Mesothelial cell of epicardium (in vitro differentiated cells): ENCODE measurements at places on chromosomes 2 and 18.

DNA sequence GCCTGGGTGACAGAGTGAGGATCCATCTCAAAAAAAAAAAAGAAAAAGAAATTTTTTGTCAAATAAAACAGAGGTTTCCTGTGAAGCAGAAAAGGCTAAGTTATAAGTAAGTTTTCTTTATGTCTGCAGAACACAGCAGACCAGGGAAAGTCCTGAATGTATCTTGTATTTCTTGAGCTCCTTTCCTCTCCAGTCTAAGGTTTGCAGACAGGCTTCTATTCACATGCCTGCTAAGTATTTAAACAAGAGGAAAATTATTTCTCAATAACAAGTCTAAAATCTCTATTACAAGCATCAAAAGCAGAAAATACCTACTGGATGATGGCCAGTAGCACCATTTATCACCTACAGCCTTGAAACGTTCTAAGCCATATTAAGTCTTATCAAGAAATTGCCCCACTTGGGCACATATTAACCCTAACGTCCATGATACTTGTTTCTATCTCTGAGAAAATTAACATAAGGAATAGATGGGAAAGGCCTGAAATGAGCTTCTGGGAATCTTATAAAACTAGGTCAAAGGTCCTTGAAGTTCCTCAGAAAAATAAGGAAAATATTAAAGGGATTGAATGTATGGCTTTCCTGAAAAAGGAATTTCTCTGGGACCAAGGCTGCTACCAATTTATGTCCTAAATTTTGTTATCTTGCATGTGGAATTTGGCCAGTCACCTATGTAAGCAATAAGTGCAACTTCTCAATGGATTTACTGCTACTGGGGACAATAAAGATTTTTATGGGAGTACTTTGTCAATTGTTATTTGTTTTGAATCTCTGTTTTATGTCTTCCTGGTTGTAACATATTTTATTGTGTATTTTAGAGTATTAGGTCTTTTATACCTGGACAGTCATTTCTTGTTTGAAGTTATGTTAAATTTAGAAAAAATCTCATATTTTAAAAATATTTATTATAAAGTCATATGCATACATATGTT is 3.0 kb upstream of the REG1A start:
- no peaks in the 10 kb centered on the region for H3K36me3 ChIP-seq
- peaks cover 9% of the 10 kb centered on the region for H3K27me3 ChIP-seq
- H3K27ac ChIP-seq: no peak overlapping the region
- no peaks in the 10 kb centered on the region for H3K4me1 ChIP-seq
- no peak for DNase-seq
- no peak overlapping the region for H3K4me3 ChIP-seq

GRCh38 chr18:58970943-58971790 is 106.5 kb downstream of the ZNF532 start:
- H3K27ac ChIP-seq: no peak overlapping the region
- peaks cover 5% of the 10 kb centered on the region for H3K4me1 ChIP-seq
- H3K4me3 ChIP-seq: no peak overlapping the region
- no peaks in the 10 kb centered on the region for H3K27me3 ChIP-seq

DNA sequence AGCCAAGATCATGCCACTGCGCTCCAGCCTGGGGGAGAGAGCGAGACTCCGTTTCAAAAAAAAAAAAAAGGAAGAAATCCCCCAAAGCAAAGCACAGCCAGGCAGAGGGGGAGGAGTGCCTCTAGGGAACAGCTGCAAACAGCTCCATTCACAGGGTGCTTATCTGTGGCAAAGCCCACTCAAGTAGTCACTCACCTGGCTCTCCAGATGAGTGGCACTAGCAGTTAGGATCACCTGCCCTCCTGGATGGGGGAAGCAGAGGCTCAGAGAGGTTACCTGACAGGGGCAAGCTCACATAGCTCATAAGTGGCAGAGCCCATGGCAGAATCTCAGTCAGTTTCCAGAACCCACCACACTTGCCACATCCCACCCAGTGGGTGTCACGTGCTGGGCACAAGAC is 30.3 kb downstream of the TFCP2L1 start:
- no peak overlapping the region for H3K4me3 ChIP-seq
- no peaks in the 10 kb centered on the region for H3K4me1 ChIP-seq
- H3K27ac ChIP-seq: no peak overlapping the region
- no peak for DNase-seq
- peaks cover 5% of the 10 kb centered on the region for H3K27me3 ChIP-seq
- H3K36me3 ChIP-seq: no peaks in the 10 kb centered on the region

GRCh38 chr2:80054346-80054675 is 250.2 kb downstream of the LRRTM1 start:
- DNase-seq: no peak
- H3K27ac ChIP-seq: peak overlapping the region; percentile 26
- peaks cover 14% of the 10 kb centered on the region for H3K4me1 ChIP-seq
- H3K36me3 ChIP-seq: no peaks in the 10 kb centered on the region

DNA sequence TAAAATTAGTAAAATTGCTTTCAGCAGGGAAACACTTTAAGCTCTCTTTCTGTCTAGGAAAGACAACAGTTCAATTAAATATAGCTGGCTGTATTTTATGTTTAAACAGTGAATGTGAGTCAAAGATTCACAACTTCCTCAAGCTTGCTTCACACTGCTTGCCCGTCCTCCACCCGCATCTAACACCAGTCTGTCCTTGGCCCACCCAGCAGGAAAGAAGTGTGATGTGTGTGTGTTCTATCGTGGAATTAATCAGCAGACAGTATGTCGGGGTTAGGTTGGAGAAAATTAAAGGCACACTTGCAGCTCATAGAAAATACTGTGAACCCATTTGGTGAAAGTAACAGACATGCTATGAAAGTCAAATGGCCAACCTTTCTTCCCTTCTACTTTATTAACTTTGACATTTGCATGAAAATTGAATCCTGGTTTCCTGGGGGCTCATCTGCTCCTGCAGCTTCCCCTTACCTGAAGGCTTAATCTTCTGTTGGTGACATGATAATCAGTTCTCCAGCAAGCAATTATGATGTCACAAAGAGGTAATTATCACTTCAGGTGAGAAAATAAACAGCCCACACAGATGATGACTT is 182.0 kb downstream of the UXS1 start:
- H3K27me3 ChIP-seq: no peaks in the 10 kb centered on the region
- H3K36me3 ChIP-seq: peaks cover 5% of the 10 kb centered on the region
- no peak overlapping the region for H3K4me3 ChIP-seq
- peak overlapping the region; percentile 32 for H3K27ac ChIP-seq
- no peak for DNase-seq
- no peaks in the 10 kb centered on the region for H3K4me1 ChIP-seq

DNA sequence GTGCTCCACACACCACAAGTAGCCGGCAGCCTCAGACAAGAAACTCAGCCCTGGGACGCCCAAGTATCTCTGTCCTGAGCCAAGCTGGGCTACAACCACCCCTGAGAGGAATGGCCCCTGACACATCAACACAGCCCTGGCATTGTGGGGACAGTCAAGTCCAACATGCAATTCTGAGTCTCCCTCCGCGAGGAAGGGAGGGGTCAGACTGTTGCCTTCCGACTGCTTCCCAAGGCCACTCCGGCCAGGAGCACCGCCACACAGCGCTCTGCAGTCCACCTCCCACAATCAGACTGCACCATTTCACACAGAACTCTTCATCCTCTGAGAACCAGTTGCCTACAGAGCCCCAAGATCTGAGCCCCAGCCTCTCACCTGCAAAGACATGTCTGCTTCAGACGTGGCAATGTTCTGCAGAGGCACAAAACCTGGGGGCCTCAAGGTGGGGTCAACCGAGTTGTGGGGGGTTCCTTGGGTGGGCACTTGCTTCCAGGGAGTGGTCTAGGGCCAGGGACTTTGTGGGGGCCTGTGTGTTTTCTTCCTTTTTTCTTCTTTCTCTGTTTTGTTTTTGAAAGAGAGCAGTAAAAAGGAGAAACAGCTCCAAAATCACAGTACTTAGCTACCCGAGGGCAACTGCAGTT is 76.7 kb upstream of the SALL3 start:
- H3K27ac ChIP-seq: no peak overlapping the region
- no peaks in the 10 kb centered on the region for H3K36me3 ChIP-seq
- H3K27me3 ChIP-seq: peaks cover 34% of the 10 kb centered on the region
- H3K4me3 ChIP-seq: no peak overlapping the region

DNA sequence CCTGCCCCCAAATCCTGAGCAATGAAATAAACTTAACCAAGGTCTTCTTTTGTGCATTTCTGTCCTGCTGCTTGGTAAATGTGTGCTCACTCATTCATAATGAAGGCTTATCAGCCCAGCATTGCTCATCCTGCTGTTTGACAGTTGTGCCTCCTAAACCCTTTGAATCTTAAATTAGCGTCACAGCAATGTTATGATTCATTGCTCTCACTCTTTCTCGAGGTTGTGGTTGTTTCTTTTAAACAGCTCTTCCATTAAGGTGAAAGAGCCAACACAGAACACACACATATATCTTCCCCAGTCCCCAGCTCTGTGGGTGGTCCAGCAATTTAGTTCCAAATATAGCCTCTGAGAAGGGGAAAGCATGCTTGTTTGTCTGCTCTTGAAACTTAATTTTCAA is 84.0 kb downstream of the EVA1A start:
- no peak overlapping the region for H3K4me3 ChIP-seq
- no peaks in the 10 kb centered on the region for H3K36me3 ChIP-seq
- H3K4me1 ChIP-seq: peaks cover 26% of the 10 kb centered on the region
- no peak for DNase-seq
- peaks cover 41% of the 10 kb centered on the region for H3K27me3 ChIP-seq

DNA sequence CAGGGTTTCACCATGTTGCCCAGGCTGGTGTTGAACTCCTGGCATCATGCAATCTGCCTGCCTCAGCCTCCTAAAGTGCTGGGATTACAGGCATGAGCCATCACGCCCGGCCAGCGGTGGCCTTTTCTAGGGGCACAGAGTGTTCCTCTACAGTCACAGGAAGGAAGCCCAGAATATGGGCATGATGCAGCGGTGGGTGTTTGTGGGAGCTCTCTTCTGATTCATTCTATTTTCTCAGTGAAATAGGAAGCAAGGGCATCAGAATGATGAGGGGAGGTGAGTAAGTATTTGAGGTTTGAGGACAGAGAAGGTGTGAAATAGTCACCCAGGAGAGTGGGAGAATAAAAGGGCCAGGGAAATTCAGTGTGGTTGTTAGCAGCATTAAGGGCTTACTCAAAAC is 70.3 kb upstream of the PSME4 start:
- no peak overlapping the region for H3K4me3 ChIP-seq
- no peaks in the 10 kb centered on the region for H3K4me1 ChIP-seq
- peaks cover 11% of the 10 kb centered on the region for H3K36me3 ChIP-seq
- no peak for DNase-seq
- H3K27ac ChIP-seq: no peak overlapping the region

GRCh38 chr2:213162516-213163118 is 11.2 kb upstream of the IKZF2 start:
- peaks cover 27% of the 10 kb centered on the region for H3K4me1 ChIP-seq
- H3K4me3 ChIP-seq: no peak overlapping the region
- peak overlapping the region; percentile 57 for H3K27ac ChIP-seq

DNA sequence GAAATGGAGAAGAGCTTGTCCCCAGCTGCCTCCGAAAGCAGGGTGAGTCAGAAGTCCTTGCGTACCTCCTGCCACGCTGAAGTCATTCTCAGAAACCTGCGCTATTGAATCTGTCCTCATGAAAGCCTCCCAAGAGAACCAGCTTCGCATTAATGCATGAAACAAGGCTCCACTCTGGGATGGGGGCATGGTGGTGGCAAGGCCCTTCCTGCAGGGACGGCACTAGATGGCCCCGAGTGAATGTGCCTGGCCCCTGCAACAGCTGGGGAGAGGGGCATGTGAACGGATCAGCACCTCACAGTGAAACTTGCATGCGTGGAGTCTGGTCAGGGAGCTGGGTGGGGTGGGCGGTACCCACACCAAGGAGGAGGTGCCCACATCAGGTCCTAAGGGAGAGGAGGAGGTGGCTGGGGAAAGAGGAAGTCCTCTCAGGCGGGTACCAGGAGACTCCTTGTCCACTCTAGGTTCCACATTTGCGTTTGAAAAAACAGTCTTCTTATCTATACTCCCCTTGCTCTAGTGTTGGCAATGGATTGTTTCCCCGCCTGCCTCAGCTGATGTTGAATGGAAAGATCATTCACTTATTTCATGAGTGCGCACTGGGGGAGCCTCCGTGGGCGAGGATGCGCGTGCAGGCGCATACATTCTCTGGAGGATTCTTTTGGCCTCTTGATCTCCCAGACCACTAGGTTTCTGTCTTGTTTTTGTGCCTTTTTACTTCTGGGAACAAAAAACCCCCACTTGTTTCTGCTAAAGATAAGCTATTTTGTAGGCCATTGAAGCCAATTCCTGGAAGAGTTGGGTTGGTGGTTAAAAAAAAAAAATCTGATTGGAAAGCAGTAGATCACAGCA is 104.7 kb downstream of the KLHL29 start:
- no peak overlapping the region for H3K4me3 ChIP-seq
- no peak overlapping the region for H3K27ac ChIP-seq
- H3K4me1 ChIP-seq: peaks cover 8% of the 10 kb centered on the region

DNA sequence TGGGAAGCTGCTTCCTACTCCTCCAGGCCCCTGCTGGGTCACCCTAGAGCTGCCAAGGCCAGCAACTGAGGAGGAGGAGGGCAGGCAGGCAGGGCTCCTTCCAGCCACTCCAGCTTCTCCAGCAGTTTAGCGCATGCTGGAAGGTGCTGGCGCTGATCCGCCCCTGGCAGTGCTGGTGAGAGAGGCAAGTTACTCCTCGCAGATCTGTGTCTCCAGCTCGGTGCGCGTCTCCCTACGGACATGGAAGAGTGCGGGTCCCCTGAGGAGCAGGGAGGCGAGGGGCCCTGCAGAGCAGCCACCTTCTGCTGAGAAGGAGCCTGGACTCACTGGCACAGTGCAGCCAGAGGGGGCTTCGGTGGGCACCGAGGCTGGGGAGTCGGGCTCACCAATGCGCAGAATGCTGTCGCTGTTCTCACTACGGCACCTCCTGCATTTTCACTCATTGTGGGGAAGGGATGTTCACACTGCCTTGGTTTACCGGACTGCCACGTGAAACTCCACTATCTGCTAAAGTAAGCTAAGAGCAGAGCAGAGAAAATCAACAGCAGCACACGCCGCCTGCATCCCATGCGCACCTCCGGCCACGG is 206.0 kb downstream of the HDAC4 start:
- DNase-seq: no peak
- no peaks in the 10 kb centered on the region for H3K27me3 ChIP-seq
- H3K4me3 ChIP-seq: no peak overlapping the region
- H3K36me3 ChIP-seq: peaks cover 11% of the 10 kb centered on the region
- H3K4me1 ChIP-seq: peaks cover 4% of the 10 kb centered on the region
- no peak overlapping the region for H3K27ac ChIP-seq

DNA sequence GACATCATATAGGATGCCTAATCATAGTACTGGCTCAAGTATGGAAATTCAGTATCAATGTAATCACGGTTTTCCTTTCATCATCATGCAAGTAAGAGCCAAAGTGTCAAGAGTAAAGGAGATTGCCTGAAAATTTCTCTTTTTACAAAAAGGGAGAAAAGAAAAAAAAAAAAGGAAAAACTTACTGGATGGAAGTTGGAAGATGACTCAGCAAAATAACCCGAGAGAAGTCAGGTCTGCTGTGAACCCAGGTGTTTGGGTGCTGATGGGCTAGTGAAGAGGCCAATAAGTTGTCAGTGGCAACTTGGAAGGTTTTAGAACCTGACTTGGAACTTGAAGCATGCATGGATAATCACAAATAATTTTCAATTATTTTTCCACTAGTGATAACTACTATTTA is 441.9 kb upstream of the SLC14A2 start:
- H3K27me3 ChIP-seq: no peaks in the 10 kb centered on the region
- H3K4me3 ChIP-seq: no peak overlapping the region
- H3K4me1 ChIP-seq: peaks cover 3% of the 10 kb centered on the region
- no peak for DNase-seq
- H3K27ac ChIP-seq: no peak overlapping the region
- no peaks in the 10 kb centered on the region for H3K36me3 ChIP-seq

GRCh38 chr2:56318147-56318546 is 134.4 kb downstream of the CCDC85A start:
- H3K4me3 ChIP-seq: no peak overlapping the region
- no peaks in the 10 kb centered on the region for H3K27me3 ChIP-seq
- DNase-seq: no peak
- H3K27ac ChIP-seq: no peak overlapping the region
- peaks cover 3% of the 10 kb centered on the region for H3K36me3 ChIP-seq
- H3K4me1 ChIP-seq: peaks cover 6% of the 10 kb centered on the region
